ENCODE measurements at places on chromosomes 5 and 9. TPM values are rescaled to one million over a fixed set of nuclear protein-coding genes. Genes with fewer than 3 reads are reported as not detected.

- no peak overlapping the region for H3K27ac ChIP-seq
- H3K4me1 ChIP-seq, result no peaks in the 10 kb centered on the region
- no peak overlapping the region for H3K4me3 ChIP-seq
- no peaks in the 10 kb centered on the region for H3K27me3 ChIP-seq
Observed at GRCh38 chr5:179893958-179894895, 13.5 kb downstream of the TBC1D9B start.

The TAF1L gene
- not detected for total RNA-seq

GRCh38 chr5:62720031-62720441 lies 141.4 kb downstream of the LRRC70 start:
- H3K36me3 ChIP-seq, result no peaks in the 10 kb centered on the region
- DNase-seq, result no peak
- H3K4me3 ChIP-seq, result no peak overlapping the region
- H3K27me3 ChIP-seq, result no peaks in the 10 kb centered on the region

The HCN1 gene
- total RNA-seq, result not detected
